ENCODE measurements at places on chromosomes 7 and 10.

- DNase-seq, result no peak
These were observed 74.6 kb upstream of the IKZF1 start for GRCh38 chr7:50229964-50230363.

DNA sequence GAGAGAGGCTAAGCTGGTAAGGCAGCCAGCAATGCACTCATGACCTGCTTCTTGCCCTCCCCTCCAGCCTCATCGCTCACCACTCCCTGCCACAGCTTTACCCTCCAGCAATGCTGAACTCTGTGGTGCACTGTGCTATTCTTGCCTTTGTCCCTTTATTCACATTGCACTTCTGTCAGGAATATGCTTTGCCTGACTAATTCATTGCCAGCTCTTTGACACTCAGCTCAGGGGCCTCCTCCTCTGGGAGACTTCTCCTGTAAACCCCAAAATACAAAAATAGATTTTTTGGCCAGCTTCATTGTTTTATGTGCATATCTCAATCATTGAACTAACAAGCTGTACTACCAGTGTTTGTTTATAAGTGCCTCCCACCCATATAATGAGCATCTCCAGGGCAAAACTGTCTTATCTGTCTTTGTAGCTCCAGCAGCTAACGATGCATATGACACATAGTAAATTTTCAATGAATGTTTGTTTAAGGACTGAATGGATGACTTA, 8.2 kb downstream of the CNNM1 start:
- no peak for DNase-seq

GRCh38 chr10:123236126-123236525, 81.9 kb downstream of the BUB3 start:
- no peak for DNase-seq

DNA sequence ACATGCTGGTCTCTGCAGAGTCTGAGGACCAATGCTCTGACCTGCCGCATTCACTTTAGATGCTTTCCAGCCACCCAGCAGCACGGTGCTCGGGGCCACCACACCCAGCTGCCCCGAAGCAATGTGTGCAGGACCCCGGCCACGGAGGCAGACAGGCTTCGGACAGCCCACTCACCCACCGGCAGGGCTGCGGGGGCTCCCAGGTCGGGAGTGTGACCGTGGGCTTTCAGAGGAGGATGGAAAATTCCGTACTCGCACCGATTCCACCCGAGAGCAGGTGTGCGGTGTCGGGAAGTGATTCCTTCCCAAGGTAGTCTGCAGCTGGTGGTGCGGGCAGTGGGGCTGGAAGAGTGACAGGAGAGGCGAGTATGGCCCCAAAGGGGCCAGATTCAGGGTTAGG, 190.9 kb downstream of the DNAJB6 start:
- DNase-seq, result peak; percentile 10

DNA sequence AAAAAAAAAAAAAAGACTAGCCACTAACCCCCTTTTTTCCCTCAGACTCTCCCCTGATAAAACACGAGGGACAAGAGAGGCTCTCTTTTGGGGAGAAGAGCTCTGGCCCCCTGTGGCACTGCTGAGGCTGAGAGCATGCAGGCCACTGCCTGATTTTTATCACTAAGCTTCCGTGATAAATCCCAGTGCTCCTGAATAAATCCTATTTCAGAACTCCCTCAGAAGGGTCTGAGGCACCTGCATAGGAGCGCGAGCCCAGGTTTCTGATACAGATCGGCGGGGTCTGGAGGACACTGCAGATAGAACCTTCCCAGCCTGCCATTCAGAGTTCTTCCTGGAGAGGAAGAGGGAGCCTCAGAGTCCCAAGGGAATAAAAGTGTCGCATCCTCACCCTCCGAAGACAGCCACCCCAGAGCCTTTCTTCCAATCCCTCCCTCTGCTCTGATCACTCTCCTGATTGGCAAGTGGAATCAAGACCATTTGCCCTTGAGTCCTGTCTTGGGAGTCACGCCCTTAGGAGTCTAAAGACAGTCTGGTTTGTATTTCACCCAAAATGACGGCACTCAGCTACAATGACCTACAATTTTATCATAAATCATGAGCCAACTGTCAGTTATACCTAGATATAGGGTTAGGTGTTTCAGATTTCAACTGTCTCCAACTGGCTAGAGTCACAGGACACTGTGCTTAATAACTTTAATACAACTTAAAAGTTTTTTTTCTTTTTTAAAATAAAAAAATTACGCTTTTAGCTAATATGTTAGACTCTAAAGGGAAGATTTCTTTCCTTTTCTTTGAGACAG, 153.5 kb downstream of the RNF216 start:
- DNase-seq, result no peak

Data from stimulated activated CD8-positive, alpha-beta memory T cell treated with anti-CD3 and anti-CD28 coated beads, Interleukin-4, amount 100 ng/mL, for 48 hours (primary cell).